ENCODE measurements at places on chromosomes 6 and 20. TPM values are rescaled to one million over a fixed set of nuclear protein-coding genes. Genes with fewer than 3 reads are reported as not detected.

The TMEM200A gene
- 0.74 TPM for total RNA-seq

- DNase-seq = no peak
These were observed 61.3 kb upstream of the NXT1 start for GRCh38 chr20:23289249-23289648.

DNA sequence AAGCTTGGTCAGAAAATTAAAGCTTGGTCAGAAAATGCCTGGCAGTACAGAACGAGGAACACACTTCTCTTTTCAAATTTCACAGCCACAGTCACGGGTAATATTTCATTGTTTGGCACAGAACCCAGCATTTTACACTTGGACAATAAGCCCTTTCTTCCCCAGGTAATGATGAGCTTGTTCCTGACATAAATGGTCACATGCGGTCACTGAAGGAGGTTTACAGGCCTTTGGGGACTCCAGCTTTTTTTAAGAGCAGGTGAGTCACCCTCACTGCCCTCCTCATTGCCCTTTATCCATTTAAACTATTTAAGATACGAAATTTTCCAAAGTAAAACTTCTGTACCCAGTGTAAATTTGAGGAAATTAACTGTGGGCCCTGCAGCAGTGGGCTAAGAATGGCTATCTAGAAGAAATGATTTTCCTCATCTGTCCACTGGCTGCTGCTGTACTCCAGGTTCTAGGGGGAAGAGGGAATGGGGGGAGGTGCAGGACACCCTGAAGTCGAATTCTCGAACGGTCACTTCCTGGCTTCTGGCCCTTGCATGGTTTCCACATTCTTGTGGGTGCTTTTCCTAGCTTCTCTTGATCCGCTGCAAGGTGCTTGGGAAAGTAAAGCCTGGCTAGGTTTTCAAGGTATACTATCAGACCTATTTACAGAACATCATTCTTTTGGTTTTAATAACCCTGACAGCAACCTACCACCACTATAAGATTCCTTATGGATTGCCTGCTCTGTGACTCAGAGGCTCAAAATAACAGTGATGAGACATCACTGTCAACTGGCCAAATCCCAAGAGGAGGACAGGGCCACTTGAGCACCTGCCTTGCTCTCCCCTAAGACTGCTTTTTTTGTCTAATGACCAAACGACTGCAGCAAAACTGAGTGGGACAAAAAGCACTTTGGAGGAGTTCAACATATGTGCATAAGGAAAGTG, 75.8 kb downstream of the PREP start:
- DNase-seq = no peak

- no peak for DNase-seq
These were observed 52.9 kb downstream of the NFATC2 start for GRCh38 chr20:51489611-51490010.

GRCh38 chr6:106256201-106256968, 69.2 kb downstream of the ATG5 start:
- DNase-seq = no peak
